COLO829 (cell line): ENCODE measurements at places on chromosomes 11 and 22.

GRCh38 chr11:61140416-61140815 is 20.8 kb downstream of the VPS37C start:
- no peak for DNase-seq

GRCh38 chr22:38040953-38041759 is 16.0 kb upstream of the PICK1 start:
- no peak for DNase-seq

DNA sequence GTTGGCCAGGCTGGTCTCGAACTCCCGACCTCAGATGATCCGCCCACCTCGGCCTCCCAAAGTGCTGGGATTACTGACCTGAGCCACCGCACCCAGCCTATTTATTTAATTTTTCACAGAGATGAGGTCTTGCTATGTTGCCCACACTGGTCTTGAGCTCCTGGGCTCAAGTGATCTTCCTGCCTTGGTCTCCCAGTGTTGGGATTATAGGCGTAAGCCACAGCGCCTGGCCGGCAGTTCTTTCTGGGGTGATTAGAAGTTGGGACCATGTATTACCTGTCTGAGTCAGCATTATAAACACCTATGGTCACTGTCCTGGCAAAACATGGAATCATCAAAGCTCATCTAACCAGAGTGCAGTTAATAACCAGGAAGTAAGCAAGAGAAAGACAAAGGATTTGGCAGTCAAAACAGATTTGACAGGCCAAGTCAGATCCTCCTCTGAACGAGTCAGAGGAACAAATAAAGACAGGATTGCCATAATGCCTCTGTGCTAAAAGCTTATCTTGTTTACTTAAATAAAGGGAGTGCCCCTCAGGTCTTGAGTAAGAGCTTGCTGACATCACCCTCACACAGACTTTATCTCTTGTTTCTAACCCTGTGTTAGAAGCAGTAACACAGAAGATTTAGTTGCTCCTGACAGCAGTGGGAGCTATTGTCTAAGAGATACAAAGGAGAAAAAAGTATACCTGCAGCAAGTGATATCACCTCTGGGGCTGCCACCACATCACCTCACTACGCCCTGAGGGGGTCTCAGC is 3.7 kb downstream of the SERPIND1 start:
- DNase-seq, result no peak

DNA sequence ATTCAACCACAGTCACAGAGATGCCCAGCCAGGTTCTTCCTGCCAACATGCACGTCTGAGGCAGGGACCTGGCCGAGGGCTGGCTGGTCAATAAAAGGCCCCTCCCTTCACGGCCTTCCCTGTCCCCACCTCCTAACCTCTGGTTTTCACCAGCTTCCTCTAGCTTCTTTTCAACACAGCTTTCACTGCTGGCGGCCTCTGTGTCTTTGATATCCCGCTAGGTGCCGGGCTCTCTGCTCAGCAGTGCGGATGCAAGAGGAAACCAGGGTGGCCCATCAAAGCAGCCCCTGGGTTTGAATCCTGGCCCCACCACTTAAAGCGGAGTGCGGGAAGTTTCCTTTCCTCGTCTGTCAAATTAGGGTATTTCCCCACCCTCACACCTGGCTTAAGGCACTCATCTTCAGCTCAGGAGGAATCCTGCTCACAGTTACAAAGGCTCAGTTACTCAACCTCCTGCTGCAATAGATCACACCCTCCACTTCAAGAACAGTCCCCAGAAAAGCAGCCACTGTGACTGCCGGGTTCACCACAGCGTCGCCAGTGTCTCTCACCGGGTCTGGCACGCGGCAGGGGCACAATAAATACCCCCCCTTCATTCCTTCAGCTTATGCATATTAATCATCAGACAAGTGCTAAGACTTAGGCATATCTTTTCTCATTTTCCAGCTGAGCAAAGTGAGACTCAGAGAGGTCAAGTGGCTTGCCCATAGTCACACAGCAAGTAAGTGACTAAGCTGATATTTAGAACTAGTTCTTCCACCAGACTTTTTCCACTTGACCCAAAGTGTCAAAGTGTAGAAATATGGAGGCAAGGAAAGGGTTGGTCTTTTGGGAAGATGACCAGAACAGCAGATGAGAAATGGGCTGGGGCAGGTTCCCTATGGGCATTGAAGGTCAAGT is 45.7 kb downstream of the TXN2 start:
- no peak for DNase-seq

GRCh38 chr11:131964698-131965483 is 594.5 kb downstream of the NTM start:
- DNase-seq, result no peak

DNA sequence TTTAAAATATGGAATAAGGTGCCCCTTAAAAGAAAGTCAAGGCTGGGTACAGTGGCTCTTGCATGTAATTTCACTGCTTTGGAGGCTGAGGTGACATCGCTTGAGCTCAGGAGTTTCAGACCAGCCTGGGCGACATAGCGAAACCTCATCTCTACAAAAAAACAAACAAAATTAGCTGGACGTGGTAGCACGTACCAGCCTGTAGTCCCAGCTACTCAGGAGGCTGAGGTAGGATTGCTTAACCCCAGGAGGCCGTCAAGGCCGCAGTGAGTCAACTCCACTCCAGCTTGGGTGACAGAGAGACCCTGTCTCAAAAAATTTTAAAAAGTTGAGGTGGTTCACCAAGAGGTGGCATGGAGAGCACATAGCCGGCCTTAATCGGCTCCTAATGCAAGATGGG is 17.7 kb upstream of the ADORA2A start:
- DNase-seq, result no peak

GRCh38 chr11:106917973-106918372 is 100.3 kb downstream of the GUCY1A2 start:
- DNase-seq, result peak; percentile 8

DNA sequence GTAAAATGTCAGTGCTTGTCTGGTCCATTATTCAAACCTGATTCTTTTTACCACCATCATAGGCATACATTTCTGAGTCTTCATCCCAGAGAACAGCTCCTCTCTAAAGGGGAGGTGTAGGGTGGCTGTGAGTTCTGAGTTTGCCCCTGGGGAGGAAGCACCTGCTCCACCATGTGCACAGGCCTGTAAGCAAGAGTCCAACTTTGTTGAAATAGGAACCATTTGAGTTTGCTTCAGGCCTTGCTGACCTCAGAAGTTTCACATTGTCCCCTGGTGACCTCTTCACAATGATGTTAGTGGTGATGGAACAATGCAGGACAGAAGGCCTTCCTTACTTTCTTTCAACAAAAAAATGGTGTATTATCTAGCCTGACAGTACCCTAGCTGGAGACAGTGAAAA is 54.6 kb upstream of the TOP3B start:
- DNase-seq, result no peak

DNA sequence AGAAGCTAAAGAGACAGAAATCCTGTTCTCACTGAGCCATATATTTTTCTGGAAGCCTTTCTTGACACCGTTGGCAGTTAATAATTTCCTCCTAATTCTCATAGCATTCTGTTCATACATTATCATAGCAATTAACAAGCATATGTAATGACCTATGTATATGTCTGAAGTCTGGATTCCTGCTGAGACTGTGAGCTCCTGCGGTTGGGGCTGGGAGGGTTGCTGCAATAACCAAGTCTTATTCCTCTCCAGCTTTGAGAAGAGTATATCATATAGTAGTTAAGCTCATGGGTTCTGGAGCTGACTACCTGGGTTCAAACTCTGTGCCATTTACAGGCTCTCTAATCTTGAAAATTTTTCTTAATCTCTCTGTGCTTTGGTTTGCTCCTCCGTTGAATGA is 175.2 kb downstream of the MAML2 start:
- DNase-seq, result no peak

DNA sequence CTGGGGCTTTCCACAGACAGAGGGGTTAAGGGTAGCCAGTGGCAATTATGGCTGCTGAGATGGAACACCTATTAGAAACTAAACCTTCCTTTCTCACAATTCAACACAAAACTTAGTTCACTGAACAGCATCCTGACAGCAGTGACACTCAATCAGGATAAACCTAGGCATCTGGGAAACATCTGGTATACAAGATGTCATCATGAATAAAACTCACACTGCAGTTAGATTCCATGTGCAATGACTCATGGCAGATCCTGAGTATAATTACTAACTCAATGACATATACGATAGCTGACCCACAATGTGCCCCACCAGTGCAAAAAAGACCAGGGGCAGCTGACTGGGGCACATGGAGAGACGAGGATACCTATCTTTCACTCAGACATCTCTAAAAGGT is 17.7 kb downstream of the RBFOX2 start:
- no peak for DNase-seq

DNA sequence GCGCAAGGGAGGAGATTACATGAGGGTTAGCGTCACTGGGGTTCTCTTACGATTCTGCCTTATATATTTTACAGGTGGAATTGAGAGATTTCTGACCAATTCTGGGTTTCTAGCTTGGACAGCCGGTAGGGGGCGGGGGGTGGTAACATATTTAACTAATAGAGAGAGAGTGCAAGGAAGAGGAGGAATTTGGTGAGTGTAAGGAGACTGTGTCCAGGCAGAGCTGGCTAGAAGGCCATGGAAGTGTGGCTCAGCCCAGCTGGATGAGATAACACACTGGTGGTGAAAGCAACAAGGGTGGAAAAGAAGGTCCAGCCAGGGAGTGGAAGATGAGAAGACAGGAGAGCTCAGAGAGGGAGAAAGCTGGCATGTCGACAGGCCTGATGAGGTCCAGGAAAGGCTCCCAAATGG is 56.5 kb downstream of the ST3GAL4 start:
- DNase-seq, result no peak

DNA sequence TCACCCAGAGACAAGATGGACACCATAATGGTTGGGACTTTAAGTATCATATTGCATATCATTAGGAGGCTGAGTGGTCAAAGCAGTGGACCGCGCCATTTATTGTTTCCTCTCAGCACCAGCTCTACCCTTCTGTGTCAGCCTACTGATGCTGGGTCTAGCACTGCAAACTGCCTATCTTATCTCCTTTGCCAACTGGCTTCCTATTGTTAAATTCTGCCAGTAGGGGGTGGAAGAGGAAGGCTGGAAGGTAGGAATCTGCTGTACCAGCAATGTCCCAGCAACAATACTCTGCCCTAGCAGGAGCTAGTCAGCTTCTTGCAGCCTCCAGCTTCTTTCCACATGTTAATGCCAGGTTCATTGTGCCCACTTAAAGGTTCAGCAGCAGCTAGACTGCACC is 367.1 kb upstream of the PDGFD start:
- no peak for DNase-seq

DNA sequence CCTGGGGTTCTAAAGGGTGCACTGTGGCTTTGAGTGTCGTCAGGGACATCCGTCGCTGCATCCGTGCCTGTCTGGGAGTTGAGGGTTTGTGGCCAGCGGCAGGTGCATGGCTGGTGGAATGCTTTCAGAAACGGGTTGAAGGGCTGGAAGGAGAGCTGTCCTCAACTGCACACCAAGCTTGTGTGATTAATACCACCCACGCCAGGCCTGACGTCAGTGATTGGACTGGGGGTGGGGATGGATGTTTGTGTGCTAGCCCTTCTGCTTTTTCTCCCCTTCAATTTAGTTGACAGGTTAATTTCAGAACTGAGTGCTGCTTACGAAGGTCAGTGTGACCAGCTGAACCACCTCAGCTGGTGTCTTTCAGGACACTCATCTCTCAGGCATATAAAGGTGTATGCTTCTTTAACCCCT is 3.2 kb upstream of the GAB2 start:
- DNase-seq, result no peak

DNA sequence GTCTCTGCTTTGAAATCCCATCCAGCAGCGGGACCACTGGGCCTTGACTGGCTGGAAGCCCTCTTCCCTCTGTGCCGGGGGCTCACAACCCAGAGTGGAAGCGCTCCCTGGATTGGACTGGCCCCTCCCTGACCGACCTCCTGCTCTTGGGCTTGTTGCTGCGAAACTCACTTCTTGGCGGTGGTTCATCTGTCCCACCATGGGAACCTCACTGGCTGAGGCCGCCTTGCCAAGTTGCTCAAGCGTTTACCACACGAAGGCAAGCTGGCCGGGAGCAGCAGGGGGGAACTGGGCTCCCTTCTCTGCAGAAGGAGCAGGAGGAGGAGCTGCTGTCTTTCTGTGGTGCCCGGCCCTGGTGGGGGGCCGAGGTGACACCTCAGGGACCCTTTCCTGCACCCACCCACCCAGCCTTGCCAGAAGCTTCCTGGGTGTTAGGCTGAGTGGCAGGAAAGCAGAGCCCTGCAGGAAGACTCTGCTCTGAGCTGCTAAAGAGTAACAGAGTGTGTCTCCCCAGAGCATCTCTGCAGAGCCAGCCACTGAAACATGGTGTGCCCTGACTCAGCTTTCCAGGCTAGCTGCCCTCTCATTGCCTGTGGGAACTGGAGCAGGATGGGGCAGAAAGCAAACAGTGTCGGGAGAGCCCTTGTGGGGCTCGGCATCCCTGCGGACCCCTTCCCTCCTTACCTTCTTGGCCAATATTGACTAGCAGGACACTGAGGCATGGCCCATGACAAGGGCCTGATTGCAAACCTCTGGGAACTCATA is 88.5 kb upstream of the ALX4 start:
- DNase-seq, result no peak

GRCh38 chr11:64852804-64853509 is 8.5 kb upstream of the CDC42BPG start:
- no peak for DNase-seq
